ENCODE measurements at places on chromosomes 7 and 10.
A peak's percentile ranks its signal among the peaks of the same experiment; 100 is the strongest.

GRCh38 chr10:16795410-16796073, 21.7 kb downstream of the RSU1 start:
- DNase-seq: no peak

GRCh38 chr7:26449175-26450165, 157.8 kb downstream of the SNX10 start:
- DNase-seq: no peak

DNA sequence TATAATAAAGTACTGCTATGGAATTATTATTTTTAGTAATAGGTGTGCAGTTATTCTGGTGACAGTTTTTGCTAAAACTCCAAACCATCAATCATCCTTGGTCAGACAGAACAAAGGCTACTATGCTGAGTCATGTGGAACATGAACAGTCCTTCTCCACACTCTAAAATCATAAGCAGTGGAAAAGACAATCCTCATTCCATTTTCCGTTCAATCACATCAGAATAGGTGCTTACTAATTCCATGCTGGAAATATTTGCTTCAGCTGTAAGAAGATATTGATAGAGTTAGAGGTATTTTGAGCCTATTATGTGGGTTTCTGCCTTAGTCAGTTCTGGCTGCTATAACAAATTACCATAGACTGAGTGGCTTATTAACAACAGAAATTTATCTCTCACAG, 82.9 kb downstream of the FAM13C start:
- no peak for DNase-seq

DNA sequence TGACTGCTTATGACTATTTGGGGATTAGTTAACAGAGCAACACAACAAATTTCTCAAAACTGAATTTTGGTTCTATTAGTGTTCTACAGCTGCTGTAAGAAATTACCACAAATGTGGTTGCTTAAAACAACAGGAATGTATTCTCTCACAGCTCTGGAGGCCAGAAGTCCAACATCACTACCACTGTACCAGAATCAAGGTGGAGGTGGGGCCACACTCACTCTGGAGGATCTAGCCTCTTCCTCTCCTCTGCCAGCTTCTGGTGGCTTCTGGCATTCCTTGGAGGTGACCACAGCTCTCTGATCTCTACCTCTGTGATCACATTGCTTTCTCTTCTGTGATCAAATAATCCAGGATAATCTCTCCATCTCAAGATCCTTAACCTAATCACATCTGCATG, 194.7 kb upstream of the BMPER start:
- DNase-seq: no peak

DNA sequence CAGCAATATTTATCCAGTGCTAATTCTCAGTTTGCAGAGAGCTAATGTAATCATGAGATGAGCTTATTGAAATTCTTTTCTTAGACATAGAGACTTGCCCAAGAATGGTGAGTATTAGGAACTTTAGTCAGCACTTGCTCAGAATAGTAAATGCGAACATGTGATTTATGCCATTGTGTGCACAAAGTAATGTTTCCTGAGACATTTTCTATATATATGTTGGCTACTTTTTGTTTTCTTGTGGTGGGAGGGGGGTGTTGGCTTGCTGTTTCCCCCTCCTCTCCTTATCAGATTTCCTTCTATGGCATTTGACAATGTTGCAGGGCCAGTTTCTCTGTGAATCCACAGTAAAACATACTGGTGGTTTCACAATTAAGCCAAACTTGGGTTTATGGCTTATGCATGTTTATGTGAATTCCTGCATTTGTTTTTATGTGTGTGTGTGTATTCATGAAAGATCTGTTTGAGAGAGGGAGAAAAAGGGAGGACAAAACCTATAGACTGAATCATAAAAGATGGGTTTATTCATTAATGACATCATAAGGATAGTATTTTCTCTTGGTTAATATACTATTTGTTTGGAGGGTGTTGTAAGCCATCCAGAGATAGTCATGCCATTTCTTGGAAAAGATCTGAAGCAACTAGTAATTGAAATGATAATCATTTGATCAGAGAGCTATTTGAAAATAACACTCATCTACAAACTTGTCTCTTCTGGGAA, 36.3 kb downstream of the ARID5B start:
- no peak for DNase-seq

DNA sequence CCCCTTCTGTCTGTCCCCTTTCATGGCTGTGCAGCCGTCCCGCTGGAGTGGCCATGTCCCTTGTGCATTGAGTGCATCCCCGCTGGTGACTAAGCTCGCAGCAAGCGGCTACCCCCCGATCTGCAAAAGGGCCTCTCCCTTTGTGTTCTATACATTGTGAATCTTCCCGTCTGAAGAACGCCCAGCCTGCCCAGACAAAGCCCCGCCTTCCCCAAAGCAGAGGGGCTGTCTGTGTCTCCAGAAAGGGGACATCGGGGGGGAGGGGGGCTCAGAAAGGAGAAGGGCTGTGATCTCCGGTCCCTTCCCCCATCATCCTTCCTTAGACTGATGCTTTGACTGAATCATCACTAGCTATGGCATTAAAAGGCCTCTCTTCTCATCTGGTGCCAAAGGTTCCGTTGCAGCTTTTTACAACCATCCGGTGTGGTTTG, 11.9 kb downstream of the NPTX2 start:
- DNase-seq: no peak

DNA sequence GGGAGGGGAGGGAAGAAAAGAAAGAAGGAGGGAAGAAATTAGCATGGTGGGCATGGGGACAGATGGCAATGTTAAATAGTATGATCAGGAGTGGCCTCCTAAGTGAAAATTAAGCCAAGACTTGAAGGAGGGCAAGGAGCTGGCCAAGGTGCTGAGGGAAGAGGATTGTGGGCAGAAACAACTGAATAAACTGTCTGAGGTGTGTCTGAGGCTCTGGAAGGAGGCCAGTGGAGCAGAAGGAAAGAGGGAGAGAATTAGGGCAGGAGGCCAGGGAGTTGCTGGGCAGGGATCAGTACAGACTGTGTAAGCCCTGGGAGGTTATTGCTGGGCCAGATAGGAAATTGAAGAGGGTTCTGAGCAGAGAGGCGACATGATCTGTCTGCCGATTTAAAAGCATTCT, 40.6 kb upstream of the VKORC1L1 start:
- DNase-seq: no peak

DNA sequence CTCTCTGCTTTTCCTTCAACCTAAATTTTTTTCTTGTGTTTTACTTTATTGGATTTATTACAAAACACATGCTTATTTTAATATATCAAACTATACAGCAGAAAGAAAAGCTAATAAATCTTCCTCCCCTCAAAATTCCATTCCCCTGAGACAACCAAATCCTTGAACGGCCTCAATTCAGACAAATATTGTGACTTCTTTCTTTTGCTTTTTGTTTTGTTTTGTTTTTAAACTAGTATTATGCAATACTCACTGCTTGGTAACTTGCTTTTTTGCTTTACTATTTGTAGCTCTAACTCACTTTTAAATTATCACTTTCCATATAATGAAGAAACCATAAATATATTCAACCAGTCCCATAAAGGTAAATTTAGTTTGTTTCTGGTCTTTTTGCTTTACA, 59.4 kb upstream of the CDK1 start:
- no peak for DNase-seq

DNA sequence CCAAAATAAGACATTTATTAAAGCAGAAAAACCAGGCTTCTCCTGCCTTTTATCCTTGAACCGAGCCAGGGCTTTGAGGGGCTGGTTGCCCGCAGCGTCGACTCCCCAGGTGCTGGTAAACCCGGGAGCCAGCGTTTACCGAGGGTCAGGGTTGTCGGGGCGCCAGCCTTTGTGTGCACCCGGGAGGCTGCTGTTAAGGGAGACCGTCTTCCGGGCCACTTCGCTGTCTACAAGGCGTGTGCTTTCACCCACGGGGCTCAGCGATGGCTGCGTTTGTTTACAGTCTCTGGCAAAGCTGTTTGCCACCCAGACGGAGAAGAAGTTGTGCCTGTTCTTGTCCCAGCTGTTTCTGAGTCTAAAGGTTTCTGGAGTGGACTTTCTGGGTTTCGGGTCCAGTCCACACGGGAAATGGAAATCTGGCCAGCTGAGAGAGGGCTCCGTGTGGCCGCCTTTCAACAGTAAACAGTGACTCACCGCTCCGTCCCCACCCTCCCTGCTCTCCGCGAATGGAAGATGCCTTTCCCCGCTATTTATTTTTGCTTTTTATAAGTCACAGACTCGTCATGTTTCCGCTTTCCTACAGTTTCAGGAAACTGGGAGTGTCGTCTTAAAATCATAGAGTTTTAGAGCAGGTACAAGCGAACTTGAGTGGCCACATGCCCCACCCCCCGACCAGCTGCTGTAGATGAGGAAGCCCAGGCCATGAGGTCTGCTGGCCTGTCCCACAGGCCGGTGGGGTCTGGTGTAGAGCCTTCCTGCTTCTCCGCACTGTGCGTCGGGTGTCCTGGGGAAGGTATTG, 2.2 kb downstream of the MAFK start:
- DNase-seq: peak; percentile 91

- no peak for DNase-seq
Observed at GRCh38 chr7:121954803-121955202, 81.8 kb downstream of the PTPRZ1 start.
